ENCODE measurements at places on chromosomes 11 and 22.

DNA sequence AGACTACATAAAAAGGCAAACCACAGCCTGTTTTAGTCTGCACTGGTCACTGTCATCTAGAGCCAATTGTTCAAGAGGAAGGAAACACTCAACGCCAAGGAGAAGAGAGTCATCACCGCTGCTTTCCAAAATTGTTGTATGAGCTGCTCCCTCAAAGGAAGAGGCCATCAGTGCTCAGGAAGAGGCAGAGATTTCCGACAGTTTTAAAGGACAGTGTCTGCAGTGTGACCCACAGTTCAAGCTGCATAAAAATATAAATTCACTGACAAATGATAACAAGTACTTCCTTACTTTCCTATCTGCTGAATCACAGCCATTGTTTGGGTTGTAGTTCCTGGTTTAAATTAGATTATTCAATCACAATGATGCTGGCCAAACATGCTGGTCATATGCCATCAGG, 16.4 kb downstream of the PRCP start:
- no peak for DNase-seq

- DNase-seq: no peak
These were observed 27.9 kb upstream of the PDE2A start for GRCh38 chr11:72702096-72702495.

DNA sequence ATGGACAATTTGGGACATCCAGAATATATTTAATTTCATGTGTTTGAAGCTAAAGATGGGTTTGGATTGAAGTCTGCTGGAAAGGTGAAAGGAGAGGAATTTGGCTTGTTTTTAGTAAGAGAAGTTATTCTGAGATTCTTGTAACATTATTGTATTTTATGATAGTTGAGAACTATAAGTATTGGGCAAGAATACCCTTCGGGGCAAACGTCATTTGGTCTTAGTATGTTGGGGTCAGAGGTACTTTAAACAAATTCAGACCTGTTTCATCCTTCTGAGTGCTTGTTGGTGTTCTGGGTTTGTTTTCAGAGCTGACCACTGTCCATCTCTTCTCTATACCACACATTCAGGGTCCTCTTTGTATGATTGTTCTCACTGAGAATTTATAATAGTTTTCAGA, 19.5 kb downstream of the PANX1 start:
- DNase-seq: no peak

DNA sequence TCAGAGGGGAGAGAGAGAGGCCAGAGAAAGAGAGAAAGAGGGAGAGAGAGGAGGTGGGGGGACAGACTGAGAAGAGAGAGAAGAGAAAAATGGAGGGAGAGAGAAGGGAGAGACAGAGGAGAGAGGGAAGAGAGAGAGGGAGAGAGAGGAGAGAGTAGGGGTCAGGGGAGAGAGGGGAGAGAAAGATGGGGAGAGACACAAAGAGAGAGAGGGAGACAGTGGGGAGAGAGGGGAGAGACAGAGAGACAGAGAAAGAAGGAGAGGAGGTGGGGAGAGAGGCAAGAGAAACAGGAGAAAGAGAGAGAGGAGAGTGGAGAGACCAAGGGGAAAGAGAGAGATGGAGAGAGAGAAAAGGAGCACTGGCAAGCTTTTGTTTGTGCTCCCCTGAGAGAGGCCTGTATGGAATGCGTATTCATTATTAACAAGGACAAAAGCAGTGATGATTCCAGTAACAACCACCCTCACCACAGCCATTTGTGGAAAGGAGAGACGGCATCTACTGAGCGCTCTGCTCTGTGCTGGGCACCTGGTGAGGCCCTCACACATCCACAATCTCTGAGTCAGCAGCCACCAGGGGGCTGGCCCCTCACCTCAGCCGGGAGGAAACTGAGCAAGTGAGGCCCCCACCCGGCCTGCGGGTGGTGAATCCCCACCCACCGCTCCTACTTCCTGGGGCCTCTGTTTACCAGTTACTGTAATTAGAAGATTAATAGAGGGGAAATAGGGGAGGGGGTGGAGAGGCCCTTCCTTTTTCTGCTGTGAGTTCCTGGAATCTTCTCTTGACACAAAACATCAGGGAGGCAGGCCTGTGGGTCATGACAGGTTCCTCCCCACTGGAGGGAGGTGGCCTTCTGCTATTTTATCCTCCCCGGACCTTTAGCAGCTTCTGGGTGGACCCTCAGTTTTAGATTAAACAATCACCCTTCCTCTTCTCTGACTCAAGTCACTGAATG, 14.6 kb upstream of the MIAT start:
- no peak for DNase-seq

DNA sequence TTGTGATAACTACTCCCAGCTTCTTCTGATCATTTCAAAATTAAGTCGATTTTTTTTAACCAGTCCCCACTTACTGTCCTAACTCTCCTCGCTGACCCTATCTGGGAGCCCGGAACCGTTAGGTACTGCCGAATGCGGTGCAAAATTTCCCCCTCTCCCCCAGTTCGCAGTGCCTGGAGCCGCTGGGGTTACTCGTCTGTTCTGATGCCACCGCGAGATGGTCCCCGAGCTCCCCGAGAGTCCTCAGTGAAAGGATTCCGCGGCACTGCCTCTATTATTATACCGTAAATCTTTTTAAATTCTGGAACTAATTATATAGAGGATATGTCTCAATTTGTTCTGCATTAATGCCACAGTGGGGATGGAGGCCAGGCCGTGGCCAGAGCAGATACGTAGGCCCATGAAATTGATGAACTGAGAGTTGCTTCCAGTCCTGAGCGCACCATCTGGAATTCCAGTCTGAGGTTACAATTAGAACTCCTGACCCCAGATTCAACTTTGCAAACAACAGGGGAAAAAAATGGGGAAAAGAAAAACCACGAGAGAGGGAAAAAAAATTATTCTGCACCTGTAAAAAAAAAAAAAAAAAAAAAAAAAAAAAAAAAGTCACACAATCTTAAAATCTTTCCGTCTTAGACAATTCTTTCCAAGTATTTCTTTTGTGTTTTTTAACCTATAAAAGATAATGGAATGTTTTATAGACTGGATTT, 4.3 kb upstream of the WT1 start:
- DNase-seq: no peak

DNA sequence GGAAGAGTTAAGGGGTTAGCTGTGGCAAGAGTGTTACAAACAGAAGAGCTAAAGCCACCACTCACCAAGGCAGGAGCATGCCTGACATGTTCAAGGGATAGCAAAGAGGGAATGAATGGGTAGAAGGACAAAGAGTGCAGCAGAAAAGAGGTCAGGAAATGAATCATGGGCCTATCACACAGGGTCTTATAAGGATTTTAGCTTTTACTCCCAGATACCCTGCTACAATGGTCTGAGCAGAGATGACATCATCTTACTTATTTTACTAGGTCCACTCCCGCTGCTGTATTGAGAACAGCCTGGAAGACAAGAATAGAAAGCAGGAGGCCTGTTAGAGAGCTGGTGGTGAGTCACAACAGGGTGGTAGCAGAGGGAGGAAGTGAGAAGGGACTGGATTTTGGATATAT, 9.8 kb downstream of the TRAF6 start:
- peak; percentile 59 for DNase-seq

- no peak for DNase-seq
These were observed 110.9 kb upstream of the MPPED2 start for GRCh38 chr11:30697032-30697431.

- no peak for DNase-seq
These were observed at the start of gene TRIM49D1 for GRCh38 chr11:89922195-89922660. Gene TRIM49D1 (minus strand): TSS chr11:89922245. CDS start chr11:89917710, 4,535 bp downstream.

- DNase-seq: no peak
These were observed 40.8 kb upstream of the SMIM38 start for GRCh38 chr11:69114811-69115523.

DNA sequence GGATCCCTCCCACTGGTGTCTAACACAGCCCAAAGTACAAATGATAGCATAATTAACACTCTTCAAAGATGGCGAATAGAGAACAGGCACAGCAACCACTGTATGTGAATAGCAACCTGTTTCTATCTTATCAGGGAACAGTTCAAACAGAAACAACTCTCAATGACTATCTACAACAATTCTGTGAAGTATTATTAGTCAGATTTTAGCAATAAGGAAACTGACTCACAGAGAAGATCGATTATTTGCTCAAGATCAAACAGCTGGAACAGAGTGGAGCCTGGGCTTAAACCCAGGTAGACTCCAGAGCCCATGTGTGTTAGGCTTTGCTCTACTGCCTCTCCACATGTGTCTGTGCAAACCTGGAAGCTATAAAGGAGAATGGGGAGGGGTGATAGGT, 88.7 kb downstream of the C11orf58 start:
- no peak for DNase-seq

- DNase-seq: no peak
These were observed 310.1 kb upstream of the SORL1-AS1 start for GRCh38 chr11:121762820-121763219.

DNA sequence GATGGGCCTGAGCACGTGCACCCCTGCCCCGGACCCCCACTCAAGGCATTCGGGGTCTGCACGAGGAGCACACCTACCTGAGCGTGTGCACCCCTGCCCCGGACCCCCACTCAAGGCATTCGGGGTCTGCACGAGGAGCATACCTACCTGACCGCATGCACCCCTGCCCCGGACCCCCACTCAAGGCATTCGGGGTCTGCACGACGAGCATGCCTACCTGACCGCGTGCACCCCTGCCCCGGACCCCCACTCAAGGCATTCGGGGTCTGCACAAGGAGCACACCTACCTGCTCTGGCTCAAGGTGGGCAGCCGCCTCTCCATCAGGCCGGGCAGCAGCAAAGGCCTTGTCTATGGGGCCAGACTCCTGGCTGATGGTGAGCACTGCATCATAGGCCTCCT, 48.7 kb upstream of the LRRC32 start:
- no peak for DNase-seq

DNA sequence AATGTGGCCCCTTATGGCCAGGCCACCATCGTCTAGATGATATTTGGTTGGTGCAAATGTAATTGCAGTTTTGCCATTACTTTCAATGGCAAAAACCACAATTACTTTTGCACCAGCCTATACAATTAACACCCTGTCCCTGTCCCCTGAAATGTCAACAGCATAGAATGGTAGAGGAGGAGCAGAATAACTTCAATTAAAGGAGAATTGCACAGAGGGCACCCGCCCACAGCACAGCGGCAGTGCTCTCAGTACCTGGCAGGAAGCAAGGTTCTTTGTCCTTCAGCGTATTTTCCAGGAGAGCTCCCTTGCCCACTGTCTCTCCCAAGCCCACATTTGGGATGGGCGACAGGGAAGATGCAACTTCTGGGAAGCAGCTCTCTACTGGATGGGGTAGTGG, 115.3 kb downstream of the TRIM29 start:
- no peak for DNase-seq

DNA sequence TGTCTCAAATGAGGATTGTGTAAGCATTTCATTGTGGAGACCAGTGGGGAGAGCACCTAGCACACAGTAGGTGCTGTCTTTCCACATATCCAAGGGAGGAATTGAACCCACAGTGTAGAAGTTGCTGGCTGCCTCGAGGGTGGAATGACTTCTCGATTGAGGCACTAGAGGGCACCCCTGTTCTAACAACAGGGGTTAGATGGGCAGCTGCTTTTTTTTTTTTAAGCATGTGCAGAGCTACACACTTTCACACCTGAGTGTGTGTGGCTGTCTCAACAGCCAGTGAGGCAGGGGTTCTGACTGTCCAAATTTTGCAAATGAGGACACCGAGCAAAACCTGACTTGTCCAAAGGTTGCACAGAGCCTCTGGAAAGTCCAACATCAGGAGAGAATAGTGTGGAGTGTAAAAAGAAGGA, 118.2 kb upstream of the CRYBB3 start:
- DNase-seq: peak; percentile 26

DNA sequence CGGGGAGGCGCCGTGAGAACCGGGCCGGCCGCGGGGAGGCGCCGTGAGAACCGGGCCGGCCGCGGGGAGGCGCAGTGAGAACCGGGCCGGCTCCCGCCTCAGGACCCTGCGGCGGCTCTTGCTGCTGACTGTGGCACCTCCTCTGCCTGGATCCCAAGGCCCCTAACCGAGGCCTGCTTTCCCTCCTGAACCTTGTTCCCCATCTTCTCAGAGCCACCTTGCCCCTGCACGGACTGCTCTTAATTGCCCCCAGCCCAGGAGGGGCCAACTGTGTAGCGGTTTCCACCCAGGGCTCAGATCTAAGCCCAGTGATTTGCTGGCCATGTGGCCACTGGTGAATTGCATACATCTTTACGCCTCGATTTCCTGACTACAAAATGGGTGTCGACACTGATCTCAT, 112.2 kb upstream of the B3GAT1 start:
- no peak for DNase-seq

- DNase-seq: no peak
These were observed 152.4 kb upstream of the ZC3H12C start for GRCh38 chr11:109940816-109941215.

GRCh38 chr22:47805394-47805935, 1043.0 kb downstream of the TBC1D22A start:
- no peak for DNase-seq

- no peak for DNase-seq
These were observed 18.6 kb downstream of the LSP1 start for GRCh38 chr11:1871531-1871930.

GRCh38 chr11:129590753-129591475, 215.3 kb downstream of the BARX2 start:
- no peak for DNase-seq

Data from H54 (cell line).